ENCODE measurements at places on chromosomes 3 and 15.

- DNase-seq = no peak
These were observed 407.5 kb upstream of the NECTIN3 start for GRCh38 chr3:110664148-110664547.

DNA sequence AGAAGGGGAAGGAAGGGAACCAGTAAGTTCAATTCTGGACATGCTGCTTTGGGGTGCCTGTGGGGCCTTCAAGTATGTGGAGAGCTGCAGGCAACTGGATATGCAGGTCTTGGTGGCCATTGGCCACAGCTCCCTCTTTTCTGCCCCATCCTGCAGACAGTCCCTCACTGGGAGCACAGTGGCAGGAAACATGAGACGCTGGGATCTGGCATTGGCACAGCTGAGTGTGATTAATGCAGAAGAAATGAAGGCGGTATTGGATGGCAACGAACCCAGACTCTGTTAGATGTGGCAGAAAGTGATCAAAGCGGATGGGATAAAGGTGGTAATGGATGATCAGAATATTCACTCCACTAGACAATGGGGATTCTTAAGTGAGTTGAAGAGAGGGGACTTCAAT is 23.2 kb upstream of the VPS8 start:
- DNase-seq = no peak

DNA sequence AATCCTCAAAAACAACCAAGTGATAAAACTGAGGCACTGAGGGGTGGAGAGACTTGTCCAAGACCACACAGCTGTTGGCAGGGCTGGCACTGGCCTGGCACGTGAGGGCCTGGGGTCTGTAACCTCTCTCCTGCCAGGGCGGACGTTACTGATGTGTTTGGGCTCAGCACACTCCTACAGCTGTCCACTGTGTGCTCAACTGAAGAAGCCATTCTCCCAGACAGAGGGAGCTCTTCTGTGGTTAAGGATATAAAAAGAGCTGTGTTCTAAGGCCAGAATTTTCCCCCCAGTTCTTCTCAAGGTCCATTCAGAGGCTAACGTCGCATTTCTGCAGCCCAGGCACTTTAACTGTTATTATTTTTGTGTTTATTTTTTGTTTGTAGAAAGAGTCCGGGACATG is 429.0 kb upstream of the ATP11B start:
- no peak for DNase-seq

GRCh38 chr3:20288050-20288449 is 102.0 kb upstream of the SGO1 start:
- DNase-seq = no peak

GRCh38 chr3:9067352-9067975 is 104.2 kb upstream of the RAD18 start:
- DNase-seq = no peak

- no peak for DNase-seq
These were observed at the start of gene UTS2B for GRCh38 chr3:191329654-191330529. TSS of gene UTS2B (minus strand) at chr3:191330526. CDS start at chr3:191282189, 48,337 bp downstream.

Data from NCI-H1417 treated with DMSO at 0.1 percent for 48 hours (cell line).